ENCODE measurements at places on chromosomes 7 and 10.

GRCh38 chr10:124477614-124478363 is 16.2 kb downstream of the LHPP start:
- DNase-seq, result no peak

DNA sequence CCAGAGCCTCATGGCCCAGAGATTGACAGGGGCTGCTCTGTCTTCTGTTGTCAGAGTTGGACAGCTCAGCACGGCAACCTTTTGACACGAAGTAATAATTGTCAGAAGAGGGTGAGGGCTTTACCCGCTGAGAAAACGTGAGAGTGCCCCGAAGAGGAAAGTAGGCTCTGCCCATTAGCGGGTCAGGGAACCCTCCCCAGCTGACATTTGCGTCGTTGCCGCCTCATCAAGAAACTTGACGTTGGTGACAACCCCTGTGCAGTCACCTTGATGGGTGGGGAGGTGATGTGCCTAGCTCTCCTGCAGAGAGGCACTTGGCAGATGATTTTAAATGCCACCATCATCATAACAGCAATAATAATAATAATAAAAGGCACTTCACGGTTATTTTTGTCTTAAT is 202.1 kb downstream of the USP6NL start:
- no peak for DNase-seq

DNA sequence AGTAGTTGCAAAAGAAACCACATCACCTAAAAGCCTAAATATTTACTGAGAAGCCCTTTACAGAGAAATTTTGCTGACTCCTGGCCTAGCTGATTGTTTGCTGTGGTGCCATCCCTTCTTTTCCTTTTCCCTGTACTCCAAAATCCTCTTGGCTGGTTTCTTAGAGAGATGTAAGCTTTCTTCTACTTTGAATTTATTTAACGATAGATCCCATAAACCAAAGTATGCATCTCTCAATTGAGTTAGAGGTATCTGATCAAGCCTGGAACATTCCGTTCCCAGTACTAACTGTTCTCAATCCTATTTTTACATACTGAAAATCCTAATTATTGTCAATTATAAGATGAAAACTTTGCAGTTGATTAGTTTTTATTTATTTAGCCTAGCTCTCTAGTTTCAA is 6.3 kb downstream of the TMEM60 start:
- DNase-seq, result no peak

GRCh38 chr10:121952226-121952625 is 22.8 kb downstream of the NSMCE4A start:
- DNase-seq, result no peak

DNA sequence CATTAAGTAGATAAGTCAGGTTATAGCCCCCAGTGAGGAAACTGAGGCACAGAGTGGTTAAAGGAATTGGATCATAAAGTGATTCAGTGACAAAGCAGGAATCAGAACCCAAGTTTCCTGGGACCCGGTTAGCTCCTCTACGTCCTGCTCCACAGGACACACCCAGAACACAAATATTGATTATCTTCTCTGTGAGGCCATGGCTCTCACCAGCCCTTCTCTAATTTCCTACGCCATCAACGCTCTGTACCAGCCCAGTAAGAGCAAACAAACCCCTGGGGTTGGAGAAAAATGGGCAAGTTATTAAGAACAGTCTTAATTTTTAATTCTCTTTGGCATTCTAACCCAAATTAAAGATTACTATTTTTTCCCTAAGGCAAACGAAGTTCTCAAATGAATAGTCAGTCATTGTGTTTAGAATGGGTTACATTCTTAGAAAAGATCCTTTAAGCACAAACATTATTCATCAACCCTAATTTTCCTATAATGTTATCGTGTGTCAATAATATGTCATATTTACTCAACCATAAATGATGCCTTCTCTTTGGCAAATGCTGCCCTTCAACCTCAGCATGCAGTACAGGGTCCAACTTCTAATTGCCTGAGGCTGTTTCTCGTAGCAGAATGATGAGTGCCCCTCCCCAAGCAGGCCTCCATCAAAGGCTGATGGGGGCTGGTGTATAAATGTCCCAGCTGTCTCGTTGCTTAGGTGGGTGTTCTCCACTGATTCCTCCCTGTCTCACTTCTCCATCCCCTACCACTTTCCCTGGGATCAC is 25.4 kb upstream of the TM9SF3 start:
- DNase-seq, result no peak

DNA sequence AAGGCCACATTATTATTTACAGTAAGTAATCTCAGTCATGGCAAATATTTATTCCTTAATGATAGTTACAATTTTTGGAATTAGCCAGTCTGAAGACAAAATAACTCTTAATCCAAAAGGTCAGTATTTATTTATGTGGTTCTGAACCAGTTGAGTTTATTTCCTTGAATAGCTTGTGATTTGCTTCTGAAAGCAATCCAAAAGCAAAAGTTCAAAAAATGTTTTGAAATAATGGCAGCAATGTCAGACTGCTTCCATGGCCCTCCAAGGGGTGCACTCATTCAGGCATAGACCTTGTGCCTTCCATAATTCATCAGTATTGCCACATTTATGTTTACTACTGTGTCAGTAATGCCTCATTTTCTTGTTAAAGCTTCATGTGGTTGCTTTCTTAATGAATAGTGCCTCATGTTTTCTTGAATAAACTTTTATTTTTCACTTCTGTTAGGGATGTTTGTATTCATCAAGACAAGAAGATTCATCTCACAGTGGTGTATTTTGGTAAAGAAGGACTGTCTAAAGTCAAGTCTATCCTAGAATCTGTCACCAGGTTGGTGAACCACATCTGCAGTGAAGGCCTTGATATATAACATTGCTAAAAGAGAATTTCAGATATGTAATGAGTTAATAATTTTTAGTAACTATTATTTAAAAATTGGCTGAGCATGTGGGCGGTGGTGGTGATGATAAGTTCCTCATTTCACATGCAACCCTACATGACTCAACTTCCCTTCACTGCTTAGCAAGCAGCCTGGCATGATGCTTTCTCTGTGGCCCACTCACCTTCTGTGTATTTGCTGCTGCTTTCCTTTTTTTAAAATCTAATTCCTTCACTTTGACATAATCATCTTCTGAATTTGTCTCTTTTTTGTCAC is 22.0 kb downstream of the CSGALNACT2 start:
- no peak for DNase-seq

DNA sequence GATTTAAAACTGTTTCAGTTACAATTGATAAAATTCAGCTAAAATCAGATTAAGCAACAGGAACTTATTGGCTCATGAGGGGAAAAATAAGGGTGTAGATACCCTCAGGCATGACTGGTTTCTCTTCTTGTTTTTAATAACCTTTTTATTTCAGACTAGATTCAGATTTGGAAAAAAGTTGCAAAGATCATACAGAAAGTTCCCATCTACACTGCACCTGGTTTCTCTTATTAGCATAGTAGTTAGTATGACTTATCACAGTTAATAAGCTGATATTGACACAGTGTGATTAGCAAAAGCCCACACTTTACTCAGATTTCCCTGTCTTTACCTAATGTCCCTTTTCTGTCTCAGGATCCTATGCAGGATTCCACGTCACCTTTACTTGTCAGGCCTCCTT is 53.3 kb downstream of the HTR5A start:
- DNase-seq, result no peak

DNA sequence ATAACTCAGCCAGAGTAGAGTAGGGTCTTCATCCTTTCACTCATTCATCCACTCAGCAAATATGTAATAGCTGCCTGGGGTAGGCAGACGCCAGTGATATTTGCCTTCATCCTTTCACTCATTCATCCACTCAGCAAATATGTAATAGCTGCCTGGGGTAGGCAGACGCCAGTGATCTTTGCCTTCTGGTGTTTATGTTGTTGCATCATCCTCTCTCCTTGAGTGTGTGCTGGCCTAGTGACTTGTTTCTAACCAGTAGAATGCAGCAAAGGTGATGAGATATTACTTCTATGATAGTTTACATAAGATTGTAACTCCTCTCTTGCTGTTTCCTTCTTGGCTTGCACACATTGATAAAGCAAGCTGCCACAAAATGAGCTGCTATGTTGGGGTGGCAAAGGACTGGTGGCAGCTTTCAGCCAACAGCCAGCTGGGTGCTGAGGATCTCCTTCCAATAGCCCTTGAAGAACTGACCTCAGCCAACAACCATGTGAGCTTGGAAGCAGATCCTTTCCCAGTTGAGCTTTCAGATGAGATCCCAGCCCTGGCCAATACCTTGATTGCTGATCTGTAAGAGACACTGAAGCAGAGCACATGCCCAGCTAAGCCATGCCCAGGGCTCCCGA is 23.2 kb upstream of the MTPN start:
- no peak for DNase-seq

GRCh38 chr10:131647789-131648188 is 253.0 kb upstream of the PPP2R2D start:
- no peak for DNase-seq

GRCh38 chr10:6267941-6268340 is 65.2 kb downstream of the PFKFB3 start:
- no peak for DNase-seq

GRCh38 chr7:107133396-107133795 is 35.4 kb upstream of the HBP1 start:
- DNase-seq, result no peak

GRCh38 chr10:19826712-19827111 is 10.5 kb downstream of the PLXDC2 start:
- no peak for DNase-seq

DNA sequence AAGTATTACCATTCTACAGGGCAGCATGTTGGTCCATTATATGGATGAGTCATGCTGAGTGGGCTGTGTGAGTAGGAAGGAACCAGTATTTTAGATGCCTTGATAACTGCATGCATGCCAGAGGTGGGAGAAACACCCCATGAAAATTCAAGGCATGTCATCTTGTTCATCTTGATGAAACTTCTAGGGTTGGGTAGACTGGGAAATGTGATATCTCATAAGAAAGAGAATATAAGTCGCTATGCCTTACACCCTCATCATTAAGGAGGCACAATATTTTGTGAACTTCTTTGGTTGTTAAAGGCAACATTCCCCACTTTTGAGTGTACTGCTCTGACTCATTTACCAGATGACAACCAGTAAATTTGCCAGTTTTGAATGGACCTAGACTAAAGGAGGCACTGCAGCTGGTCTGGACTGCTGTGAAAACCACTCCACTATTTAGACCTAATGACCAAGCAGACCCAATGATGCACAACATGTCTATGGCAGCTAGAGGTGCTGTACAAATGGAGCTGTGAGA is 48.0 kb downstream of the ZNF365 start:
- DNase-seq, result no peak

DNA sequence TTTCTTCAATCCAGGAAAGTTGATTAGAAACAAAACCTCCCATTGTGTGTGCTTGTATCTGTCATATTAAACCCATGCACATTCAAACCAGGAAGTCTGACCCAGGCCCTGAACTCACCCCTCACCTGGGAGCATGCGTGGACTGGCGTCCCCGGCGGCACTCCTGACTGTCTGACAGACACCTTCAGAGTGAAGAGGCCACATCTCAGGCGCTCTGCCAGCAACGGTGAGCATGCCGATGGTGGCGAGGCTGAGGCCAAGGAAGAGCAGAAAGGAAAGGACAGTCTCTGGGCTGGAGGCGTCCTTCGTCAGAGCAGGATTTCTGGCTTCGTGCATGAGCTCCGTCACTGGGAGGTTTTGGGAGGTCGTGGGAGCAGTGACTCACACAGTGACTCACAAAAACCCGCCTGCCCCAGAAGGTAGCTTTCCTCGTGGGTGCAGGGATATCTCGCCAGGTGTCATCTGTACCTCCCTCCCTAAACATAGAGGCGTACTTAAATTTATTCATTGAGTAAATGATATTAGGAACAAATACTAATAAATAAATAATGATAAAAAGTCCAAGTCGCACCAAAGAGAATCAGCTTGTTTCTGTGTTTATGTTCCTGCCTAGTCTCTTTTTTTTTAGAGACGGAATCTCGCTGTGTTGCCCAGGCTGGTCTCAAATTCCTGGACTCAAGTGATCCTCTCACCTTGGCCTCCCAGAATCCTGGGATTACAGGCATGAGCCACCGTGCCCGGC is 13.5 kb downstream of the IQCE start:
- DNase-seq, result no peak

- no peak for DNase-seq
These were observed 303.1 kb upstream of the FZD1 start for GRCh38 chr7:90961037-90961725.

DNA sequence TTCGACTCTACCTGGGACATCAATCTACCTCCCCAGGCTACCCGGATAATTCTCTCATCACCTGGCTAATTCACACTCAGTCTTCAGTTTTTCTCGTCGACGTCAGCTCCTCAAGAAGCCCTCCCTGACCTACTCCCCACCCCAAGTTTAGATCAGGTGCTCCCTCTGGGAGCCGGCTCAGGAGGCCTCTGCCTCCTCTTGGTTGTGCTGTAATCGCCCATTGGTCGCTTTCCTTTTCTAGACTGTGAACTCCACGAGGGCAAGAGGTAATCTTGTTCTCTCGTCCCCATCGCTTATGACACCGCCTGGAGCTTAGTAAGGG is 461 bp upstream of the WIPF3 start:
- DNase-seq, result no peak

- no peak for DNase-seq
These were observed 56.5 kb upstream of the WIPF3 start for GRCh38 chr7:29749701-29750321.

GRCh38 chr10:93099670-93100069 is 26.0 kb downstream of the CYP26A1 start:
- DNase-seq, result no peak

GRCh38 chr10:125134916-125135770 is 25.2 kb downstream of the CTBP2 start:
- DNase-seq, result no peak

DNA sequence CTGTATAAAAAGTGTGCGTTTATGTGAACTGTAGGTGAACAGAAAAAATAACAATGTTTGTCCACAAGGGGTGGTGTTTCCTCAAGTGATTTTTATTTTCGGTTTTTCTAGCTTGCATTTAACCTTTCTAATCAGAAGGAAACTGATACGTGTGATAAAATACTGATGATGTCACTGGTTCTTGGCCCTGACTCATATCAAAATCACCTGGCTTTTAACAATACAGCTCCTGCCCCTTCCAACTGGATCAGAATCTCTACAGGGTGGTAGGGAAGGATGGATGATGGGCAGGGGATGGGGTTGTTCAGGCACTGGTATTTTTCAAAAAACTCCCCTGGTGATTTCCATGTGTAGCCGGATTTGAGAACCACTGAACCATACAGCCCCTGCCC is 10.9 kb downstream of the NPFFR1 start:
- no peak for DNase-seq

DNA sequence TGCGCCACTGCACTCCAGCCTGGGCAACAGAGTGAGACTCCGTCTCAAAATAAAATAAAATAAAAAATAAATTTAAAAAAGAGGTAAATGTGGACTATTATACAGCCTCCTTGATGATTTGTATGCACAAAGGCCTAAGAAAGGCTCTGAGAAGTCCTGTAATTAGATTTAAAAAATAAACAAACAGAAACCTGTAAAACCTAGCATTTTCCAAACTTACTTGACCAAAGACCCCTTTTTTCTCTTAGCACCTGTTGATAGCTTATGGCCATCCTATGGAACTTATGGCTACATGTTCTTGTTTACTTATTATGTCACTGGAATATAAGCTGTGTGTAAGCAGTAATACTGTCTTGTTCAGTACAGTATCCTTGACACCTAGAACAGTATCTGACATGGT is 5.7 kb downstream of the DNAJC2 start:
- no peak for DNase-seq

Measured in hematopoietic multipotent progenitor cell treated with erythropoietin and hydrocortisone succinate and interleukin-3 and kit ligand, for 15 days (in vitro differentiated cells).